ENCODE measurements at places on chromosomes 11 and 22. TPM values are rescaled to one million over a fixed set of nuclear protein-coding genes. Genes with fewer than 3 reads are reported as not detected.
A peak's percentile ranks its signal among the peaks of the same experiment; 100 is the strongest.

Gene TMEM121B
- total RNA-seq = 0.63 TPM

Gene APOL4
- 68.3 TPM for total RNA-seq

Gene FAM83F
- 0.50 TPM for total RNA-seq

Gene NAV2
- 7.1 TPM for total RNA-seq

Gene OR8H2
- total RNA-seq = not detected

Gene ANKK1
- 0.24 TPM for total RNA-seq

Gene PTPRCAP
- 5.5 TPM for total RNA-seq

Gene PRG2
- total RNA-seq = not detected

Gene SIK2
- 80.4 TPM for total RNA-seq

Gene PGAP2
- 12.3 TPM for total RNA-seq

Gene OR2D2
- not detected for total RNA-seq

Gene ANGPTL5
- 0.37 TPM for total RNA-seq

Gene PRODH
- total RNA-seq = 10.7 TPM

Gene GNG3
- not detected for total RNA-seq

Gene ACTN3
- total RNA-seq = not detected

Gene SLC2A11
- 8.7 TPM for total RNA-seq

DNA sequence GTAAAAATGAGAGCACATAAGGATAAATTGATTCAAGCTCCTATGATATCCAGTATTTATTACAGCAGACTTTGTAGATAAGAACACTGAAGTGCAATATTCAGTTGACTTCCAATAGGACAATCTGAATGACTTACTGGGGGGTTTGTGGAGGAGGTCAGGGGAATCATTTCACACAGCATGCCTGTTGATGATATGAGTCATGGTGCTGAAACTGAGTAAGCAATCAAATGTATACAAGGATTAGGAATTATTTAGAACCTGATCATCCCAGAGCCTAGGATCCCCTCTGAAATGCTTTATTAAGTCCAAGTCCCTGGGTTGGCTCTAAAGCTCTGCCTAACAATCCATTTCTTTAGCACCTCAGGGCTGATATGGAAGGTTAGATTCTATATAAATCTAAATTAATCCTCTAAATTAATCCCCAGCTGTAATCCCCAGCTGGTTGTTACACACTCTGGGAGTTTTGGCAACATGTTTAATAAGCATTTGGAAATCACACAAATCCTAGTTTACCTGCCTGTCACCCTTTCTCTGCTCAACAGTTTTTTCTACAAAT, 326.4 kb downstream of the GUCY1A2 start:
- DNase-seq = no peak

DNA sequence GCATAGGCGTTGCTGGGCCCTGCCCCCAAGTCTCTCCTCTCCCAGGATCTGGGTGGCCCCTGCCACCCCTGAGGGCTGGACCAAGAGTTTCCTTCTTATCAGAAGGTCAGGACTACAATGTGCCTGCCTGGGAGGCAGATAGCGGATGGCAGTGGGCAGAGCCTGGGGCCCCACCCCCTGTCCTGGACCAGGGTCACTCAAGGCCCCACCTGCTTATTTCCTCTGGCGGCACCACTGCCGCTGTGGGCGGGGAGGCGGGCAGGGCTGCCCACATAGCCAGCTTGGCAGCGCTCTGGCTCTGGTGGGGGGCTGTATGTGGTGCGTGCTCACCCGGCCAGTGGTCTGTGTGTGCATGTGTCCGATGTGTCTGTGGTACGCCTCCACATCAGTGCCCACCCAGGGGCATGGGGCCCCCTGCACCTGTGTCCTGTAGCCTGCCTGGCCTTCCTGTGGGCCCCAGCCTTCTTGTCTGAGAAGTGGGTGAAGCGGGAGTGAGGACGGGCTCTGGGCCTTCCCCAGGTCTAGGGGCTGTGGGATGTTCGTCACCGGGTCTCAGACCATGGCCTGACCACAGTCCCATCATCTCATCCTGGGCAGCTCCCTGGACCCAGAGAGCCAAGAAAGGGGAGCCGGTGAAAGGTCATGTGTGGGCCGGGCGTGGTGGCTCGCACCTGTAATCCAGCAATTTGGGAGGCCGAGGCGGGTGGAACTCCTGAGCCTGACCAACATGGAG, 3.0 kb downstream of the GAS2L1 start:
- DNase-seq = no peak

DNA sequence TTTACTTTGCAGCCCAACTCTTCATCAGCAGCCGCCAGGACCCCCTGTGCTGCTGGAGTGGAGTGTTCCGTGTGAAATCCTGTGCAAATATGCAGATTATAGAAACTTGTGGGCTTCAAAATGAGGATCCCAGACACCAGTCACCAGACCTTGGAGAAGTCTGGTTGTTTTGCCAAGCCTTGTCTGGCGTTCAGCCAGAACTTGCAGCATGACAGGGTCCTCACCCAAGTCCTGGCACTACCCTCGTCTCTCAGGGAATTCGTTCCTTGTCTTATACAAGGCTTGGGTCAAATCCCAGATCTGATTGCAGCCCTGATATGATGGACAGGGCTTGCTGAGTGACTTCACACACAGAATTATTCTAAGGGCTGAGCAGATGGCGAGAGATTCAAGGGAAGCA, 18.9 kb downstream of the SHISAL1 start:
- no peak for DNase-seq

DNA sequence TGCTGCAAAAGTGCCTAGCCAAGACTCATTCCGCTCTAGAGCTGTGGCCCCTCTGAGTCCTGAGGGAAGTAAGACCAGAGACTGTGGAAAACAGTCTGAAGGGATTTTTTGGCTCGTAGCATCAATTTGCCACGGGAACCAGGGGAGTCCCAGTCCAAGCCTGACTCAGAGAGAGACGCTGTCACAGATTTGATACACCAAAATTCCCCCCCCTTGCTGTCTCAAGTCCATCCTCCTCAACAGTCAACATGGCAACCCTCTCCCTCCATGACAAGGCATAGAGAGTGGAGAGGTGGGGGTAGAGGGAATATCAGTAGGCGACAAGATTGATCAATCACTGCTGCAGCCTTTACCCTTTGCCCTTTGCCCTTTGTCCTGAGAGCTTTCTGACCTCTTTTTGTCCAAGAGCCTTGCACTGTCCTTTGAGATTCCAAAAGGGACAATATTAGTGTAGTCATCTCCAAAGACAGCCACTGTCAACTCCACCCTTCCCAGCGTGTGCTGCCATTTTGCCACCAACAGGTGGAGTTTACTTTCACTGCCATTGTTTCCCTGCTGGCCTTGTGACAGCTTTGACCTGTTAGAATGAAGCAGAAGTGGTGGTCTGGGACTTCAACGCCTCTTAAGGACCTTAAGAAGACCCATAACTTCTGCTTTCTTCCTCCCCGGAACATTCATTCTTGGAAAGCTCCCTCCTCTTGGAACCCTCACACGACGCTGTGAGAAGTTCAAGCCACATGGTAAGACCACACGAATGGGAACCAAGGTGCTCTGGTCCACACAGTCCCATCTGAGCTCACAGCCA, 7.3 kb downstream of the SLC15A3 start:
- no peak for DNase-seq

DNA sequence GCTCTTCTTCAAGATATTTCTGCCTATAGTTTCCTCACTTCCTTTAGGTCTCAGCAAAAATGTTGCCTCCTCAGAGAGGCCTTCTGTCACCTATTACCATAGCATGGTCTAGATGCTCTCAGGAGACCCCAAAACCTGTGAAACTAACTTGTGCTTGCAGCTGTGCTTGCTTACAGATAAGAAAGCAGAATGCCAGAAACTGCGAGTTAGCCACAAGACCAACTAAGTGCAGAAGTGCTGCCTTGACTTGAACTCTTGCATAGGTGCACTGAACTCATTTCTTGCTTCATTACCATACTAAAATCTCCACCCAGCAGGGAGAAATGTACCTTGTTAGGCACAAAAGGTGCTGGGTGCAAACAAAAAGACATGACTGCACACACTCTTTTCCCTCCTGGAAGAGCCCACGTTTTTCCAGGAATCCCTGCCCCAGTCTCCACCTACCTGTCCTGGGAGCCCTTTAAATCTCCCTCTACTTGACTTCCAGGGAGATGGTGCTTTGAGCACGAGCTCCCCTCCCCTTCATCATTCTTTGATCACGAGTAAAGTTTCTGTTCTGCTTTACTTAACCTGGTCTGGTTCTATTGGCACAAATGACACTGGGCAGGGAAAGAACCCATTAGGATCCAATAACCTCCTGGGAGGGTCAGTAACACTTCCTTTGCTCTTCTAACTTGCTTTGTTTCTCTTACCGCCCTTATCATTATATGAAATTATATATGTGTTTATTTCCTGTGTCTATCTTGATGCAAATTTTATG, 137.7 kb upstream of the DDI1 start:
- no peak for DNase-seq

DNA sequence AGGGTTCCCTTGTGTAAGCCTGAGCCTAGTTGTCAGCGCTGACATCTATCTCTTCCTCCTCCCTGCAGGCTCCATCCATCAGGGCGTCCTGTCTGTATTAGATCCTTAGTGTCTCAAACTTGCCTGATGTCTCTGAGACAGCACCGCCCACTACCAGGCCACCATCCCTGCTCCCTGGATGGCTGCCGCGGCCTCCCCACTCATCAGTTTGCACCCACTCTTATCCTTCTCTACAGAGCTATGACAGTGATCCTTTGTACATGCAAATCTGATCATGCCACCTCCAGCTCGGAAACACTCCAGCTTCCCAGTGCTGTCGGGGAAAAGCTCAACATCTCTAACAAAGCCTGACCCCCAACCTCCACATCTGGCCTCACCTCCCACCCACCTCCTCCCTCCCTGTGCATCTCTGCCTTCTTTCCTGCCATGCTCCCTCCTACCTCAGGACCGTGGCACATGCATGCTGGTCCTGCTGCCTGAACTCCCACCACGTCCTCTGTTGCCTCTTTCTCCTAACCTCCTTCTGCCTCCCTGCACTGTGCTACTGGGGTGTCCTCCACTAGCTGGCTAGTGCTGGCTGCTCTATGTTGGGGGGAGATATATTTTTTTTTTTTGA, 61.6 kb upstream of the EIF3D start:
- DNase-seq = no peak

GRCh38 chr11:107733518-107733917, 21.7 kb upstream of the SLN start:
- DNase-seq = no peak

GRCh38 chr11:122494221-122494620, 161.3 kb upstream of the UBASH3B start:
- no peak for DNase-seq

GRCh38 chr11:39651857-39652461, 1807.5 kb downstream of the LRRC4C start:
- no peak for DNase-seq

DNA sequence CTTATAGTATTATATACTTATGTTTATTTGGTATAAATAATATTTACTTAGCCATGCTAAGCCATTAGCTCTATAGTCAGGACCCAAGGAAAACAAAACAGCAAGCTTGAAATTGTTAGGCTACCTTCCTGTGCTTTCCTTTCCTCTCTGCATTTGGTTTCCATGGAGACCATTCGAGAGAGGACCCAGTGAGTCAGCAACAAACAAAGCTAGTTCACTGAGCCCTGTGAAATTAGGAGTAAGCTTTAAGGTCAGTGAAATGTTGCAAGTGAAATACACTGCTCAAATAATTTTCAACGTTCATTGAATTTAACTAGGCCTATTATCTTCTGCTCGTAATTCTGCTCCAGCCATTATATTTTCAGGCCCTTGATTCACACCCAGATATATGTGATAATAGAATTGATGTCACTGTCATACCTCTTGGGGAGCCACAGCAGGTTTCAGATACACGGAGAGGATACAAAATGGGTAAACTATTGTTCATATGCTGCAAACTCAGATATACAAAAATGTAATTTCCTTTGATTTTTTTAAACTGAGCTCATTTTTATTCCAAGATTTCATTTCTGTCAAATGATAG, 9.1 kb upstream of the OR10D3 start:
- no peak for DNase-seq

- DNase-seq = no peak
Measured at GRCh38 chr22:46072110-46072881, 78.0 kb upstream of the PPARA start.

- DNase-seq = peak; percentile 79
Measured at GRCh38 chr11:70191495-70192140, 11.5 kb upstream of the FADD start.

- no peak for DNase-seq
Measured at GRCh38 chr11:87266751-87267150, 229.0 kb downstream of the TMEM135 start.

DNA sequence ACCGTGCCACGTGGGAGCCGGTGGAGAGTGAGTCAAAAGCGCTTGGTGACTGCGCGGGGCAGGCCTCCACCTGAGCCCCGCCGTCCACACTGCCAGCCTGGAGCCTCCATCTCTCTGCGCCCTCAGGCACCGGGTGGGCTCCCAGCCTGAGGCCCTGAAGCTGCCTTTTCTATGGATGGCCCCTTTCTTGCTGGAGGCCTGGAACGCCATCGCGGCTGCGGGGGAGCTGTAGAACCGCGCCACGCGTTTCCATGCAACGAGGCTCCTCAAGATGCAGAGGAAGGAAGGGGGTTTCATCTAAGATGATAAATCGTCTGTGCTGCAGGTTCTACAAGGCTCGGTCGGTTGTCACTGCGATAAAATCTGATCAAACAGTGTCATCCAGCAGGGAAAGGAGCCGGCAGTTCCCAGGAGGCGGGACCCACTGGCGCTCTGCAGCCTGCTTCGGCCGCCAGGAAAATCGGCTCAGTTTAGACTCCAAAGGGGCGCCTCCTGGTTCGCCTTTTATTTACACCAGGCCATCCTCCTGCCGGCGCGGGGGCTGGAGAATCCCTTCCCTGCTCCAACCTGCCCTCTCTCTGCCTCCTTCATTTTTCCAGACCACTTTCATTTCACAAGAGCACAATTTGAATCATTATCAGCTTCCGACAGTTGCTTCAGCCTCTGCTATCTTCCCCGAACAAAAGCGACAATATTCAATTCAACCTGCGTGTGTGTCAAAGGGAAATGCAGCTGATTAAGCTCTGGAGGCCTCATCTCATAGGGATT, 624.4 kb downstream of the BRD1 start:
- DNase-seq = no peak

DNA sequence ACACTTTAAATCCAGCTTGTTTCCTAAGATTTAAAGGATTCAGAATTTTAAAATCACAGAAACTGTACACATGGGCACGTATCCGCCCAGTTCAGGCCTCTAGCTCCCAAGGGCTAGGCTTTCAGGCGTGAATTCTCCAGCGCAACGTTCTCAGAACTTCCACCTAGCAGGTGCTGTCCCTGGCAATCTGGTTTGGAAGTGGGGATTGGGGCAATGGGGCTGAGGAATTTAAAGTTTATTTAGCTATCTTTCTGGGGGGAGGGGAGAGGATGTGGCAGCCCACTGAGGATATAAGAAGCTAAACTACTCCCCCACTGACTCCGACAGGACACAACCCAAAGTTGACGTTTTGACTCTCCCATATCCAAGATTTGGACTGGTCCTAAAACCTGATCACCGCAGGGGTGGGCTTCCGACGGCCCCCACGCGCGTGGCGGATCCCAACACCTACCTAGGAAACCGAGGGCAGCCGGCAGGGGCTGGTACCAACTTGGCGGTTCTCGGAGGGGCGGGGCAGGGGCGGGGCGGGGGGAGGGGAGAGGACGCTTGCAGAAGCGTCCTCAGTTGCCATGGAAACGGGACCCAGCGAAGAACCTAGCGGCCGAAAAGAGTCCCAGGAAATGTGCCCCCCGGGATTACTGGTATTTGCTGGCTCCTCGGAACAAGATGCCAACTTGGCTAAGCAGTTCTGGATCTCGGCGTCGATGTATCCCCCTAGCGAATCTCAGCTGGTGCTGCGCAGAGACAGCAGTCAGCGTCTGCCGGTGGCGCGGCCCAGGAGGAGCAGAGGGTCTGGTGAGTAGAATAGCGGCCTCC, at the start of gene HOATZ:
Gene HOATZ (plus strand): TSS at position 563 of the 816 bp plus-strand sequence. CDS start 7 bp downstream, at position 570.
- no peak for DNase-seq

Measured in omental fat pad (tissue), 4 donors.